CD4-positive, alpha-beta T cell (primary cell): ENCODE measurements at places on chromosomes 1 and 21. TPM values are rescaled to one million over a fixed set of nuclear protein-coding genes. Genes with fewer than 3 reads are reported as not detected.
A peak's percentile ranks its signal among the peaks of the same experiment; 100 is the strongest.

Gene TPRG1L
- 46.5 TPM for total RNA-seq

Gene C1orf141
- not detected for total RNA-seq

DNA sequence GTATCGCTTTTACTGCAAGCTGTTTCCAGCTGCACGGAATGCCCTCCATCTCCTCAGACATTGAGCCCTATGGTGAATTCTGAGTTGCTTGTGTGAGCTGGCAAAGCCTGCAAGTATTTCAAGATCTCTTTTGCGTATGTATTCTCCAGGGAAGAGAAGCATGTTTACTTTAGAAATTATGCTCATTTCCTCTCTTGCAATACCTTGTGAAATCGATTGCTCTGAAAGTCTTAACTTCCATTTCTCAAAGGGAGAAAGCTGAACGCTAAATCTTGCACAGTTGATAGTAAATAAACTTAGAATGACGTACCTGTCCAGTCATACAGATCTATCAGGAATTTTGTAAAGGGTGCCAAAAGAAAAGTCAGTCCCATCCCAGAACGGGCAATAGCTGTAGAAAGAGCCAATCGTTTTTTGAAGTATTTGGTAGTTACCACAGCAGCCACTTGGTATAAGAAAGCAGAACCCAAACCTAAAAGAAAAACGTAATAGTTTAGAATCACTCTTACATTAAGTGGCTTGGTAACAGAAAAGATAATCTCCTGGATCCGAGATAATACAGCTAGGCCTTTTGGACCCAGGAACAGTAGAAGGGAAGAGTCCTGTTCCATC, 10.0 kb downstream of the SLC16A4 start:
- no peak overlapping the region for H3K4me3 ChIP-seq
- no peaks in the 10 kb centered on the region for H3K36me3 ChIP-seq
- peaks cover 16% of the 10 kb centered on the region for H3K4me1 ChIP-seq
- H3K27ac ChIP-seq = no peak overlapping the region

DNA sequence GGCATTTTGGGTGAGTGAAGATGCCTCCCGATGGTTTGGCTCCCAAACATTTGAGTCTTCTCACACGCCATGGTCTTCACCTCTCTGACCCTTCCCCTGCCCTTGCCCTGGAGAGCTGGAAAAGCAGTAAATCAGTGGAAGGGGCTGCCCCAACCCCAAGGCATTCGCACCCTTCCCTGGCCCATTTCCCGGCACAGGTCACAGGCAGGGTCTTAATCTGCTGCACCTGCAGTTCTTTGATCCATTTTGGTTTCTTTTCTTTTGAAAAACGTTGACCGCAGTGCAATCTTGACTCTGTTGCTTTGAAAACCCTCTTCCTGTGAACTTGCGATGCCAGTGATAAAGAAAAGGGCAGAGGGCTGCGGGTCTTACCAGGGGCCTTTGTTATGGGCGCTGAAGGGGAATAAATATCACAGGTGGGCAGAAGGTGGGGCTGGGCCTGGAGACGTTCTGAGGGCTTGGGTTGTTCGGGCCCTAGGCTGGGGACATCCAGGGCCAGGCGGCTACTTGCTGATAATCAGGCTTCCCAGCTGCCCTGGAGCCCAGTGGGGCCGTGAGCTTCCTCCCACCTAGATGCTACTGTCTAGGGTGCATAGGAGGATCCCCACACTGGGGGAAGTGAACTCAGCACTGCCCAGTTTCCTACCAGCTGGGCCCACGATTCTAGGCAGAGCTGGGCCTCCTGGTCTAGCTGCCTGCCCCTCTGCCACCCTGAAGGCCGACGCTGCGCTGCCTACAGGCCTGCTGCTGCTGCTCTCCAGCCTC, 38.6 kb upstream of the EPS8L3 start:
- peaks cover 91% of the 10 kb centered on the region for H3K4me1 ChIP-seq
- no peaks in the 10 kb centered on the region for H3K27me3 ChIP-seq
- peak; percentile 20 for DNase-seq
- H3K36me3 ChIP-seq = no peaks in the 10 kb centered on the region
- peak overlapping the region; percentile 21 for H3K4me3 ChIP-seq
- H3K27ac ChIP-seq = peak overlapping the region; percentile 79

DNA sequence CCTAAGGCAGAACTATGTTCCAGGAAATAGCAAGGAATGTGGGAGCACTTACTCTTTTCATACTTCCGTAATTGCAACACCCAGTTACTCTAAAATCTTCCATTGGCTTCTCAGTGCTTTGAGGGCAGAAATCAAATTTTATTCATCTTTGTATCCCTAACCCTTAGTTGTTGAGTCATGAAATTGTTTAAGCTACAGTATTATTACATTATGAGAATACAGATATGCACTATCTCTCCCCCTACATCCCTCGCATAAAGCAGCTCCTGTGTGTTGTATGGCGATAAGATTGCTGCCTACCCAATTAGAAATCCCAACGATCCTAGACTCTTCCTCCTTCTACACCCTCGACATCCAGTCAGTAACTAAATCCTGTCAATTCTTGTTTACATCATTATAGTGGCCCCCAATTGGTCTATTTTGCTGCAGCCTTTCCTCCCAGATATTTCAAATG, 2.6 kb downstream of the AIDA start:
- peaks cover 11% of the 10 kb centered on the region for H3K36me3 ChIP-seq
- H3K4me3 ChIP-seq = no peak overlapping the region
- no peaks in the 10 kb centered on the region for H3K27me3 ChIP-seq
